ENCODE measurements at places on chromosomes 6 and 20.
A peak's percentile ranks its signal among the peaks of the same experiment; 100 is the strongest.

DNA sequence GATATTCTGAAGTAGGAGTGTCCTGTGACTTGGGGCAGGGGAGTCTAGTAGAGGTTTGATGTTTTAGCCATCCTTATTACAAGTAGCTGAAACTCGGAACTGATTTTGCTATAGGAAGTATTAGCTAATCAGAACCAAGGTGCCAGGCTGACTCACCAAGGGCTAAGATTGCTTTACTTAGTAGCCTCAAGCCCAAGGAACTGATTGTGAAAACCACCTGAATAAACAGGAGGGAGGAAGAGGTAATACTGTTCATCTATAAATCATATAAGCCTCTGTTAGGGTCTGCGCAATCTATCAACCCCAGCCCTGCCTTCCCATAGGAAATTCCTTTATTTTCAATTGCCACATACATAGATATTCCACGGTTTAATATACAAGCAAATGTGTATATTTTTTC lies 54.4 kb downstream of the GNAS start:
- DNase-seq: no peak

DNA sequence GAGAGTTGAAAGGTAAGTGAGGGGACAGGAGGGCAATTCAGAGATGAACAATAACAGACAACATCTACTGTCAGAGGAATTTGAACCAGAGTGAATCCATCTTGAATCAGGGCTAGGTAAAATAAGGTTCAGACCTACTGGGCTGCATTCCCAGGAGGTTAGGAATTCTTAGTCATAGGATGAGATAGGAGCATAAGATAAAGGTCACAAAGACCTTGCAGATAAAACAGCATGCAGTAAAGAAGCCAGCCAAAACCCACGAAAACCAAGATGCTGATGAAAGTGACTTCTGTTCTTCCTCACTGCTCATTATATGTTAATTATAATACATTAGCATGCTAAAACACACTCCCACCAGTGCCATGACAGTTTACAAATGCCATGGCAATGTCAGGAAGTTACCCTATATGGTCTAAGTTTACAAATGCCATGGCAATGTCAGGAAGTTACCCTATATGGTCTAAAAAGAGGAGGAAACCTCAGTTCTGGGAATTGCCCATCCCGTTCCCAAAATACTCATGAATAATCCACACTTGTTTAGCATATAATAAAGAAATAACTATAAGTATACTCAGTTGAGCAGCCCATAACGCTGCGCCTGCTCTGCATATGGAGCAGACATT lies 248.5 kb downstream of the HAO1 start:
- DNase-seq: no peak

- no peak for DNase-seq
These were observed 64.6 kb downstream of the VEGFA start for GRCh38 chr6:43834528-43835155.

DNA sequence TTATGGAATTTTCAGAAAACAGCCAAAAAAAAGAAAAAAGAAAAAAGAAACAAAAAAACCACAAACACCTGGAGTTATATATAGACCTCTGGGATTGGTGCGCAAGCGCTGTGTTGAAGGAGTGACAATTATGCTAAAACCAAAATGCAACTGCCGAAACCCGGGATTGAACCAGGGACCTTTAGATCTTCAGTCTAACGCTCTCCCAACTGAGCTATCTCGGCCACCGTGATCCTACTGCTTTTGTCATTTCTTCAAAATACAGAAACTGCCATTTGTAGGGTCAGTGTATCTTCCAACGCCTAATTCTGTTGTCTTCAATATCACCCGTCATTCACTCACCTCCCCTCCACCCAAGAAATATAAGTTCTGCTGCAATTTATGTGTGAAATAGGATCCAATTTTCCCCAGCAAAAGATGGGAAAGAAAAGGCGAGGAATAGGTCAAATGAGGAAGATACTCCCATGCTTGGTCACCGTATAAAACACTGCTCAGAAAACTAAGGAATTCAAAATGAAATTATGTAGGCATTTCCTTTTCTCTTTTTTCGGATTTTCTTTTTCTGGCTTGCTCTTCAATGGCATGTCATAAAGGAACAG lies 116.0 kb downstream of the TRIM27 start:
- no peak for DNase-seq

- DNase-seq: no peak
These were observed 303.6 kb downstream of the TFAP2C start for GRCh38 chr20:56932575-56933330.

GRCh38 chr6:169445661-169446581 lies 192.3 kb upstream of the THBS2 start:
- peak; percentile 43 for DNase-seq

DNA sequence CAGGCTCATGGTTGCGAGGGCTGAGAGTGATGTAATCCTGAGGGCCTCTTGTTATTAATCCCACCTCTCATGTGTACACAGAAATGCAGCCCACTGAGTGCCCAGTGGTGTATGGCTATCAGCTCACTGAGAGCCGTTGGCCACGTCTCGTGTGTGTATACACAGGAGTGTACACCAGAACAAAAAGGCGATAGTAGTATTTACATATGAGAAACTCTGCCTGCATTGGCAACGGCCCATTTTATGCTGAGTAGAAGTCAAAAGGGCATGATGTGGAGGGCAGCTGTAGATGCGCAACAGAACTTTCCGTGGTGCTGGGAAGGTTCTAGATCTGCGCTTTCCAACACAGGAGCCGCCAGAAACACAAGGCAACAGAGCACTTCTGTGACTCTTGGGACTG lies 28.9 kb upstream of the CDH4 start:
- DNase-seq: no peak

- no peak for DNase-seq
These were observed 45.2 kb downstream of the THEMIS start for GRCh38 chr6:127855542-127856159.

- no peak for DNase-seq
These were observed 44.6 kb downstream of the PEX7 start for GRCh38 chr6:136866872-136867416.

DNA sequence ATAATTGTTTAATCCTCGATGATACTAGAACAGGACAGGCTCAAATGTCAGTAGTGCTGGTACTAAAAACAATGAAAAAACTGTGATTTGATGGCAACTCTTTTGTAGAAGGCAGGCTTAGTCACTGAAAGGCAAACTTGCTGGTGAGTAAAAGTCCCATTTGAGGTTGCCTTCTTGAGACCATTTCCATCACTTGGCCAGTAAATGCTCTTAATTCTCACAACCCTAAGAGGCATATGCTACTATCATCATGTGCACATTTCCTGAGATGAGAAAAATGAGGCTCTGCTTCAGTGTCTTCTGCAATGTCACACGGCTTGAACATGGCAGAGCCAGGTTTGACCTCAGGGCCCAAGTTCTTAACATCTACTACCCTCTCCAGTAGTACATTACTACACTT lies 9.9 kb downstream of the AKIRIN2 start:
- DNase-seq: no peak

- no peak for DNase-seq
These were observed 553.7 kb downstream of the CD109 start for GRCh38 chr6:74249658-74250057.

- no peak for DNase-seq
These were observed 306.4 kb upstream of the PRND start for GRCh38 chr20:4415281-4415680.

DNA sequence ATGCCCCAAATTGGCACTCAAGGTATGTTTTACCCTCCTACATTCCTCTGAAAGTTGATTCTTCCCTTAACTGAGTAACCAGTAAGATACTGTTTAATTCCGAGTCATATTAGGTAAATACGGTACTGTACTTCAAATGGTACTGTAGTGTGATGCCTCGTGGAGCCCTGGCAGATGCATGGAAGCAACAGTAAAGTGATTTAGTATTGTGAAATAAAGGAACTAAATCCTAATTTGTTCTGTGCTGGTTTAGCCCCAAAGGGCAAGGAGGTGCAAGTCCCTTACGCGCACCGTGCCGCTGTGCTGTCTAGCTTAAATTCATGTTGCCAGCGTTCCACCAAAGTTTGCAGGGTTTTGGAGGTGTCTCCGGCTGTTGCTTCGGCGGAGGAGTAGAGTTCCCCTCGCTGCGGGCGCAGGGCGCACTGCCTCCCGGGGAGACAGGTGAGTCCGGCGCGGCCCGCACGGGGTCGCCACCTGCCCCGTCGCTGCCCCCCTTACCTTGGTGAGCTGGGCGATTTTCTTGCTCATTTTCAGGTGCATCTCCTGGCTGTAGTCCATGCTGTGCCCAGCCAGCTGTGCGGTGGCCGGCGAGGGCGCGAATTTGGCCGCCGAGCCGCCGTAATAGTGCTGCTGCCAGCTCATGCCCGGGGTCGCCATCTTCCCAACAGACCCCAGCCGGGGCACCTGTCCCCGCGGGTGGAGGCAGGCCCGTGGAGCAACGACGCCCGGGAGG lies 655 bp downstream of the FAM184A start:
- DNase-seq: no peak

- no peak for DNase-seq
These were observed 28.6 kb downstream of the SLC52A3 start for GRCh38 chr20:739736-740135.

All from NCI-H187 (cell line).